RKO (cell line): ENCODE measurements at places on chromosomes 7 and 10.

DNA sequence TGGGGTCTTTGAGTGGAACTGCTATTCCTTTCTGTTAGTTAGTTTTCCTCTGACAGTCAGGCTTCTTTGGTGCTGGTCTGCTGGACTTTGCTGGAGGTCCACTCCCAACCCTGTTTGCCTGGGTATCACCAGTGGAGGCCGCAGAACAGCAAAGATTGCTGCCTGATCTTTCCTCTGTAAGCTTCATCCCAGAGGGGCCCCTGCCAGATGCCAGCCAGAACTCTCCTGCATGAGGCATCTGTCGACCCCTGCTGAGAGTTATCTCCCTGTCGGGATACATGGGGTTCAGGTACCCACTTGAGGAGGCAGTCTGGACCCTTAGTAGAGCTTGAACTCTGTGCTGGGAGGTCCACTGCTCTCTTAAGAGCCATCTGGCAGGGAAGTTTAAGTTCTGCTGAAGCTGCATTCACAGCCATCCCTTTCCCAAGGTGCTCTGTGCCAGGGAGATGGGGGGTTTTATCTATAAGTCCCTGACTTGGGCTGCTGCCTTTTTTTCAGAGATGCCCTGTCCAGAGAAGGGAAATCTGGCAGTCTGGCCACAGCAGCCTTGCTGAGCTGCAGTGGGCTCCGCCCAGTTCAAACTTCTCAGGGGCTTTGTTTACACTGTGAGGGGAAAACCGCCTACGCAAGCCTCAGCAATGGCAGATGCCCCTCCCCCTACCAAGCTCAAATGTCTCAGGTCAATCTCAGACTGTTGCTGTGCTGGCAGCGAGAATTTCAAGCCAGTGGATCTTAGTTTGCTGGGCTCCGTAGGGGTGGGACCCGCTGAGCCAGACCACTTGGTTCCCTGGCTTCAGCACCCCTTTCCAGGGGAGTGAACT lies 89.7 kb upstream of the CDK6 start:
- DNase-seq: no peak

GRCh38 chr7:80611779-80612178 lies 26.7 kb upstream of the CD36 start:
- no peak for DNase-seq

DNA sequence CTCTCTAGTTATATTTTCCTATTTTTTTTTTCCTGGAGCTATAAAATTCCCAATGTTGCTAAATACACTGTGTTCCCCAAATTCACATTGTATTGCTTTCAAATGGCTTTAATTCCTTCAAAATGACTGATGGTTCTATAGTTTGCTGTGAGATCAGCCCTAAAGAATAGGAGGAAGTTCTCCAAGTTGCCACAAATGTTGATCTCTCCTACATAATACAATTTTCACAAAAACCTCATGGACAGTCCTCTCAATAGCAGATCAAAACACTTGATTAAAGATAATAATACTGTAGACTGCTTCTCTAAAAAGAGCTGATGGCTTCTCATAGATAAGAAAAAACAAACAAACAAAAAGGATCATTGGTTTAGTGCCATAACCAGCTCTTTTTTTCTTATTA lies 97.8 kb upstream of the CAV2 start:
- DNase-seq: no peak

- no peak for DNase-seq
Measured at GRCh38 chr7:120259386-120259785, 13.6 kb upstream of the KCND2 start.

DNA sequence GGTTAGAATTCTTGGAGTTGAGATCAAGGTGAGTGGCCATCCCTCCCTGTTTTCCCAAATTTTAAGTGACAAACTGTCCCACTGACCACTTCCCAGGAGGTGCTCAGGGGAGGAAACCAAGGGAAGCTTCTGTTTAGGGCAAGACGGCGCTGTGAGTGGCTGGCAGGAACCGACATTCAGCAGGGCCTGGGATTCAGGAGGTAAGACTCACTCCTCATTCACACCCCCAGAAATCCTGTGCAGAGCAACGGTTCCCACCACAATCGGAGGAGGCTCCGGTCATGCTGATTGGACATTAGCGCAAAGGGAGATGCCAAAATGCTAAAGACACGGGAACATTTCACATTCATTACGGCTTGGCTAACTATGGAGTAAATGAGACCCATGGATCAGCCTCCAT lies 200.9 kb downstream of the GRID1 start:
- no peak for DNase-seq

- DNase-seq: no peak
Measured at GRCh38 chr10:25959540-25960232, 25.7 kb downstream of the MYO3A start.

- peak; percentile 68 for DNase-seq
Measured at GRCh38 chr7:27184337-27185012, 557 bp downstream of the HOXA11 start.

- DNase-seq: no peak
Measured at GRCh38 chr7:154652564-154652963, 350.4 kb downstream of the PAXIP1 start.

DNA sequence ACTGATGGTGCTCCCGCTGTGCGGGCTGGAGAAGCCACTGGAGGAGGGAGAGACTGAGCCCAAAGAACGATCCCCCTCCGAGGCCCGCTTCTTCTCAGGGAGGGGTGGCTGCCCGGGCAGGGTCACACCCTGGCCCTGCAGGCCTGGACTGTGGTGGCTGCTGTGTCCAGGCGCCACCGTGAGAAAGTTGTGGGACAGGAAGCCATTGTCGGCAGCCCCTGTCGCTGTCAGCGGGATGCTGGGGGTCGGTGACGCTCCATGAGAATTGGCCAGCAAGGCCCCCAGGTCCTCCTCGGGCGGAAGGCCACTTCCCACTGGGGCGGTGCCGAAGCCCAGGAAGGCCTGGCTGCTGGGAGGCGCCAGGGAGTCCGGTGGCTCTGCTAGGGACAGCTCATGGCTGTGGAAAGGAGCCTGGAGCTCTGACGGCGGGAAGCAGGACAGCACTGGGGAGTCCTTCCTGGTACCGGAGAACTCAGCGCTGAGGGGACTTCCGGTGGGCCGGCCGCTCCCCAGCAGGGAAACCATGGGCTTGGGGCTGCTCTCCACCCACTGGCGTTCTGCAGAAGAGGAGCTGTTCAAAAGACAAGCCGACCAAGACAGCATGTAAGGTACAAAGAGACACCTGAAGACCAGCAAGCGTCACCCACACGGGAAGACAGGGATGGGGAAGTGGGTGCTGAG lies 278.8 kb downstream of the TNS3 start:
- no peak for DNase-seq

- DNase-seq: peak; percentile 42
Measured at GRCh38 chr10:35423505-35424306, 87.4 kb downstream of the CCNY start.

- no peak for DNase-seq
Measured at GRCh38 chr7:131292141-131292905, 35.4 kb upstream of the MKLN1 start.

- no peak for DNase-seq
Measured at GRCh38 chr10:29950391-29950790, 109.0 kb downstream of the JCAD start.

DNA sequence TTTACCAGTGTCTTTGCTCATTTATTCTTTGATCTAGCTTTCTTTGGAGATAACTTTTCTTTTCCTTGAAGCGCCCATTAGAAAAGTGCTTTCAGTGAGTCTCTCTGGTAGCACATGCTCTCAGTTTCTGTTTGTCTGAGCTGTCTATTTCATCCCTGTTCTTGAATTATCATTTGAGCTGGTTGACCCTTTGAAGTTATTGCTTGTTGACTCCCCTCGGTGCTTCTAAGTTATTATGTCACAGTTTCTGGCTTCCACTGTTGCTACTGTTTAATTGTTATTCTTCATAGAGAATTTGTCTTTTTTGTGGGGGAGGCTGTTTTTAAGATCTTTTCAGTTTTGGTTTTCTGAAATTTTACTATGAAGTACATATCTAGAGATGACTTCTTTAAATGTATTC lies 11.4 kb upstream of the PRF1 start:
- no peak for DNase-seq

- DNase-seq: no peak
Measured at GRCh38 chr10:126930883-126931503, 25.8 kb downstream of the DOCK1 start.

DNA sequence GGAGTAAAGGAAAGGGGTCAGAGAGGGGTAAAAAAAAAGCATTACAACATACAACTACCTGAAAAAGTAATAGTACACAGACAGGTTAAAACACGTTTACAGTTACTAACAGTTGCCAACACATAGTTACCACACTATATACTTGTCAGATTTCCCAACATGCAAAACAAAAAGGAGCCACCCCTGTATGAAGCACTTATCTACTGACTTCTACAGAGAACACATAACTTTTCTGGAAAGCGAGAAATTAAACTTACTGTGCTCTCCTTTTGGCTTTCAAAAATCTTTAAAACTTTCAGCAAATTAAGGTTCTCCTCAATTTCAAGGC lies 2.1 kb downstream of the ABI1 start:
- DNase-seq: peak; percentile 51

GRCh38 chr7:66167773-66168387 lies 37.3 kb upstream of the TPST1 start:
- peak; percentile 21 for DNase-seq

- DNase-seq: no peak
Measured at GRCh38 chr10:93815304-93816096, 57.8 kb downstream of the LGI1 start.
